ENCODE measurements at places on chromosomes 4 and X.

DNA sequence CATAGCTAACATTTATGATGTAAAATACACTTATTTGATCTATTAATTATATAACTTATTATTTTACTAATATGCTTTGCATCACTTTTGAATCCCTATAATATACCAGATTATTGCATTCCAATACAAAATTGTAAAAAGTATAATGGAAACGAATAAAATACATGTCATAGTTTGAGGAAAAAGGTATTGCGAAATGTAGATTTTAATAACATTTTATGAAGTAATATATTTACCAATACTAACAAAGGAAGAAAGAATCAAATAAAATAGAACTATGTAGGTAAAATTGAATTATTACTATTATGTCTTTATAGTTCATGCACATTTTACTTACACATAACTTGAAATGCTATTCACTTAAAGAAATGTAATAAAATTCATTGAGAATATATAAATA, 1300.2 kb downstream of the ADGRL3 start:
- no peak for DNase-seq
- no peaks in the 10 kb centered on the region for H3K4me1 ChIP-seq
- H3K36me3 ChIP-seq, result no peaks in the 10 kb centered on the region
- no peak overlapping the region for H3K27ac ChIP-seq
- H3K27me3 ChIP-seq, result no peaks in the 10 kb centered on the region

- no peak overlapping the region for H3K4me3 ChIP-seq
- no peak overlapping the region for H3K27ac ChIP-seq
- H3K36me3 ChIP-seq, result no peaks in the 10 kb centered on the region
- H3K27me3 ChIP-seq, result no peaks in the 10 kb centered on the region
- H3K4me1 ChIP-seq, result no peaks in the 10 kb centered on the region
- DNase-seq, result no peak
These were observed 172.1 kb downstream of the PRKX start for GRCh38 chrX:3541336-3541735.

- H3K4me1 ChIP-seq, result no peaks in the 10 kb centered on the region
- H3K27me3 ChIP-seq, result no peaks in the 10 kb centered on the region
- no peak for DNase-seq
- H3K27ac ChIP-seq, result no peak overlapping the region
- H3K4me3 ChIP-seq, result no peak overlapping the region
These were observed 1444.0 kb upstream of the PCDH7 start for GRCh38 chr4:29276150-29276549.

- no peak for DNase-seq
- H3K36me3 ChIP-seq, result no peaks in the 10 kb centered on the region
- no peaks in the 10 kb centered on the region for H3K27me3 ChIP-seq
- peaks cover 23% of the 10 kb centered on the region for H3K4me1 ChIP-seq
- no peak overlapping the region for H3K27ac ChIP-seq
These were observed 33.9 kb downstream of the PRDM8 start for GRCh38 chr4:80231180-80231579.

- no peaks in the 10 kb centered on the region for H3K4me1 ChIP-seq
- no peaks in the 10 kb centered on the region for H3K27me3 ChIP-seq
- no peak overlapping the region for H3K4me3 ChIP-seq
- no peak overlapping the region for H3K27ac ChIP-seq
- no peak for DNase-seq
These were observed 60.2 kb upstream of the PGAM4 start for GRCh38 chrX:78029663-78030062.

DNA sequence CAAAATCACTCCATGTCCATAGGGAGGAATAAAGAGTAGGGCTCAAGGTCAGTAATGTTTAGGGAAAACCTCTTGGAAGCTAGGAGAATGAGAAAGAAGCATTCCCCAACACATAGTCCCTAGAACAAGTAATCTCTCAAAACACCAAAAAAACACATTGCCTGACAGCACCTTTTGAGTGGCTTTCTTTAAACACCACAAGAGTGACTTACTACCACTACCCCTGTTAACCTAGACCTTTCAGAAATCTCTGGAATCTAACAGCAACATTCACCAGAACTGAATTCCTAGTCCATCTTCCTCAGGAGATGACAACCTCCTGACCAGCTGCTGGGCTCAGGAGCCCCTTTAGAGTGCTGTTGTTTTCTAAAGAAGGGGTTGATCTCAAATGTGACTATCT, 142.2 kb downstream of the SOWAHB start:
- H3K4me1 ChIP-seq, result peaks cover 15% of the 10 kb centered on the region
- no peak overlapping the region for H3K4me3 ChIP-seq
- H3K27me3 ChIP-seq, result peaks cover 3% of the 10 kb centered on the region
- no peak overlapping the region for H3K27ac ChIP-seq

DNA sequence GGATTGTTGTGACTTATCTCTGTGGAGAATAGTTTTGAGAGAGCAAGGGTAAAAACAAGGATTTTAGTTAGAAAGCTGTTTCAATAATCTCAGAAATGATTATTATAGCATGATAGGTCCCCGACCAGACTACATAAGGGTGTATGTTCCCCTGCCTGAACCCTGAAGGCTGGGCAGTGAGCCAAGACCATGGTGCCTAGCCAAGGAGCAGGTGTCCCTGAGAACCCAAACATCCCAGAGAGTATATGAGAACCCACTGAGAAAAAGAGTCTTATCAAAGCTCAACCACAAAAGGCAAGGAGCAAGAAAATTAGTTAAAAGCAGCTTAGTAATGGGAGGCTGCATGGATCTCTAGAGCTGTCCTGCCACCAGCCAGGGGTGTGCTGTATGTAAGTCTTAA, 94.9 kb upstream of the UNC5C start:
- no peak for DNase-seq
- H3K36me3 ChIP-seq, result no peaks in the 10 kb centered on the region
- H3K4me3 ChIP-seq, result no peak overlapping the region

DNA sequence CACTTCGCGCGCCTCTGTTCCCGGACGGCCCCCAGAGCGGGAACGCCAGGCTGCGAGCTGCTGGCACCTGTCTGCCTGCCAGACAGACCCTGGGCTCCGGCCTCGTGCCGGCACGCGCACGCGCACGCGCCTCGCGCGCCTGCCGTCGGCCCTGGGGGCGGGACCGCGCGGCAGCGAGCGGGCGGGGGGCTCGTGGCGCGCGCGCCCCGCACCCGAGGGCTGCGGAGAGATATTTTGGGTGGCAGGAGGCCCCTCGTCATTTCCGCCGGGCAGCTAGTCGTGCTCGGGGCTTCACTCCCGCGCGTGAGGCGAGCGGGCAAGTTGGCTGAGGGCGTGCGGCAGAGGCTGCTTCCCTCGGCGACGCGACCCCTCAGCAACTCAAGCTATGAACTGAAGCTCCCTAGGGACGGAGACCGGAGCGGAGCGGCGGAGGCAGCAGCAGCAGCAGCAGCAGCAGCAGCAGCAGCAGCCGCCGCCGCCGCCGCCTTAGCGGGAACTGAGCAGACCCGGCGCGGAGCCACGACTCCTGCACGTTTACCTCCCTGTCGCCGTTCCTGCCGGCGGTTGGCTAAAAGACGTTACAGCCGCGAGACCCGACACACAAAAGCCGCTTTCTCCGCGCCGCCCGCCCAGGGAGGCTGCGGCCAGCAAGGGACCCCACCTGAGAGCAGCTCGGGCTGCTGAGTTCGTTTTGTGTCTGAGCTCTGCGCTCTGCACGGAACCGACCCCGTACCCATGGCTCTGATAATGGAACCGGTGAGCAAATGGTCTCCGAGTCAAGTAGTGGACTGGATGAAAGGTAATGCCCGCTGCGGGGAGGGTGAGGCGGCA, at the start of gene CNKSR2:
Gene CNKSR2, plus strand, starts transcription at position 256 of the 831 bp plus-strand sequence. Its CDS starts 480 bp downstream, at position 736.
- no peaks in the 10 kb centered on the region for H3K27me3 ChIP-seq
- no peak within 1 kb of the TSS for H3K27ac ChIP-seq
- H3K4me3 ChIP-seq, result peak within 1 kb of the TSS; percentile 57
- H3K4me1 ChIP-seq, result no peaks in the 10 kb centered on the region

GRCh38 chr4:337932-338758, 531 bp downstream of the ZNF141 start:
- H3K27ac ChIP-seq, result peak overlapping the region; percentile 91
- DNase-seq, result no peak
- peak overlapping the region; percentile 82 for H3K4me3 ChIP-seq
- H3K4me1 ChIP-seq, result no peaks in the 10 kb centered on the region
- H3K27me3 ChIP-seq, result no peaks in the 10 kb centered on the region

GRCh38 chr4:108240366-108240765, 71.6 kb upstream of the LEF1 start:
- H3K27ac ChIP-seq, result no peak overlapping the region
- no peak overlapping the region for H3K4me3 ChIP-seq
- H3K4me1 ChIP-seq, result no peaks in the 10 kb centered on the region
- DNase-seq, result no peak

DNA sequence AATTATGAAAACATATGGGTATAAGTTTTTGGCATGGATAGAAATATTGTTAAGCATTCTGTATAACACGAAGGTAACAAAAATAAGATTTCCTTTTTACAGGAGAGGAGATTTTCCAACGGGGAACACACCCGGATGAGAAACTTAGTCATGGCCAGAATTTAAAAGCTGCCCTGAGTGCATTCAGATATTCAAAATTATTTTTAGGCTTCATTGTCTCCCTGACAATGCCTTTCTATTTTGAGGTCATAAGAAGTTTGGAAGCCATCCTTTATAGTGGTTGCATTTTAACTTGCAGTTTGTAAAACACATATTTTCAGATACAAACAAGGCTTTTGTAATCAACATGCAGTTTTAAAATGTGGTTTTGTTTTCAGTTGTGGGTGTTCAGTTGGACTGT, 357.5 kb upstream of the FAM47C start:
- H3K27me3 ChIP-seq, result no peaks in the 10 kb centered on the region
- H3K36me3 ChIP-seq, result no peaks in the 10 kb centered on the region
- DNase-seq, result no peak

DNA sequence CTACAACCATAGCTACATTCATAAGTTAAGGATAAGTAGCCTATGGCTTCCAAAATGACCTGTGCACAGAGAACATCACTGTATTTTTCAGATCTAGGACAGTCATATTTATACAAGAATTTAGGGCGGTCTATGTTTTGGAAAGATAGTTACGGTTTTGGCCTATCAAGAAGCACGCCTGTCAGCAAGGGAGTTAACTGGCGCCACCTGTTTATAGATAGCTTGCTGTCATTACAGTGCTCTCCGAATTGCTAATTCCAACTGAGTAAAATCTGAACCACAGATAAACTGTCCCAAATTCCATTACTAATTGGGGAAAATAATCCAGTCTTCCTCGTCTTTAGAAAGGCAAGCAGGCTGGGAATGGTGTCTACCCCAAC, 646 bp downstream of the ABCB7 start:
- H3K4me1 ChIP-seq, result no peaks in the 10 kb centered on the region
- H3K27ac ChIP-seq, result peak overlapping the region; percentile 74
- H3K27me3 ChIP-seq, result no peaks in the 10 kb centered on the region
- peak overlapping the region; percentile 74 for H3K4me3 ChIP-seq
- H3K36me3 ChIP-seq, result no peaks in the 10 kb centered on the region
- no peak for DNase-seq

DNA sequence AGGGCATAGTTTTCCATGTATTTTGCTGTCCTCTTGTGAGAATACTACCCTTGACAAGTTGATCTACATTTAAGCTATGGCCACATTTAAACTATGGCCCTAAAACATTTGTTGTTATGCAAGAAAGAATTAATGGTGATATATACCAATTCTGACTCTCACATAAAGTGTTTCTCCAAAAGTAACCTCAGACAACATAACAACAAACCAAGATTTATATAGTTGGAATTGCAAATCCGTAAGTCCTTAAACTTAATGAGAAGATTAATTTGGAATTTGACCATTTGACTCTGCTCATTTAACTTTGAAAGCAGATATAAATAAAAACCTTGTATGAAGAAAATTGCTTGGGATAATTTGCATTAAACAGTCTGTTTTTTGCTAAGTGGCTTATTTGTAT, 38.9 kb downstream of the RUFY3 start:
- H3K4me3 ChIP-seq, result no peak overlapping the region
- H3K36me3 ChIP-seq, result no peaks in the 10 kb centered on the region
- H3K27me3 ChIP-seq, result no peaks in the 10 kb centered on the region

- H3K36me3 ChIP-seq, result no peaks in the 10 kb centered on the region
- peak overlapping the region; percentile 54 for H3K27ac ChIP-seq
- DNase-seq, result no peak
These were observed 5.1 kb downstream of the DTHD1 start for GRCh38 chr4:36286481-36286871.

DNA sequence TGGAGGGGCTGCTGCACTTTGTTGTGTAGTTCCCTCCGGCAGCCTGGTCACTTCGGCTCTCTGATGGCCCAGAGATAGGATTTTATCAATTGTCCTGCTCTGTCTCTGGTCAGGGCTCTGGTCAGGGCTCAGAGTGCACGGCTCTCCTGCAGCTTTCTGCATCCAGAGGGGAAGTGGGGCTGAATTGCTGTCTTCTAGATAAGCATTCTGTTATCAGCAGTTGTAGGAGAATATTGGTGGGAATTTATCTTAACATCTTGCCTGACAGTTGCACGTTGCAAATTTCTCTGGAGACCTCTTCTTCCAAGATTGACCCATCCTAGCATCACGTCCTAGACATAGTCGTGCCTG, 62.8 kb downstream of the FAM193A start:
- H3K36me3 ChIP-seq, result peaks cover 12% of the 10 kb centered on the region
- no peak for DNase-seq
- H3K27me3 ChIP-seq, result no peaks in the 10 kb centered on the region
- H3K4me3 ChIP-seq, result peak overlapping the region; percentile 39

- H3K27me3 ChIP-seq, result no peaks in the 10 kb centered on the region
- H3K4me3 ChIP-seq, result peak overlapping the region; percentile 63
- H3K36me3 ChIP-seq, result peaks cover 1% of the 10 kb centered on the region
- DNase-seq, result no peak
- H3K27ac ChIP-seq, result peak overlapping the region; percentile 91
These were observed 504 bp upstream of the RBM3 start for GRCh38 chrX:48573690-48574269.

- H3K4me3 ChIP-seq, result no peak overlapping the region
- H3K27me3 ChIP-seq, result no peaks in the 10 kb centered on the region
- no peak for DNase-seq
- no peaks in the 10 kb centered on the region for H3K36me3 ChIP-seq
These were observed 159.6 kb downstream of the STIM2 start for GRCh38 chr4:27020203-27020602.

GRCh38 chrX:147978931-147979330, 2.2 kb upstream of the FMR1NB start:
- no peaks in the 10 kb centered on the region for H3K4me1 ChIP-seq
- H3K27ac ChIP-seq, result no peak overlapping the region
- no peaks in the 10 kb centered on the region for H3K27me3 ChIP-seq
- H3K4me3 ChIP-seq, result no peak overlapping the region
- no peaks in the 10 kb centered on the region for H3K36me3 ChIP-seq

- H3K27ac ChIP-seq, result no peak overlapping the region
- H3K4me3 ChIP-seq, result no peak overlapping the region
- no peaks in the 10 kb centered on the region for H3K36me3 ChIP-seq
- no peak for DNase-seq
- no peaks in the 10 kb centered on the region for H3K27me3 ChIP-seq
These were observed 106.6 kb upstream of the SH3RF1 start for GRCh38 chr4:169377367-169377766.

- DNase-seq, result no peak
- H3K36me3 ChIP-seq, result peaks cover 2% of the 10 kb centered on the region
- H3K4me1 ChIP-seq, result no peaks in the 10 kb centered on the region
- no peaks in the 10 kb centered on the region for H3K27me3 ChIP-seq
- H3K27ac ChIP-seq, result no peak overlapping the region
These were observed 259.1 kb downstream of the CAMK2D start for GRCh38 chr4:113502476-113502875.
